Activated T-helper 1 cell treated with anti-CD3 and anti-CD28 coated beads, Interleukin-12 subunit alpha, Interleukin-12 subunit beta, Interleukin-2, Interleukin-4 antibody, amounts not matched to agents 30 ng/mL and 10 ng/mL and 1 ng/mL, durations not matched to agents 14 hours and 24 hours and 36 hours (primary cell): ENCODE measurements at places on chromosomes 12 and 14. TPM values are rescaled to one million over a fixed set of nuclear protein-coding genes. Genes with fewer than 3 reads are reported as not detected.
A peak's percentile ranks its signal among the peaks of the same experiment; 100 is the strongest.

DNA sequence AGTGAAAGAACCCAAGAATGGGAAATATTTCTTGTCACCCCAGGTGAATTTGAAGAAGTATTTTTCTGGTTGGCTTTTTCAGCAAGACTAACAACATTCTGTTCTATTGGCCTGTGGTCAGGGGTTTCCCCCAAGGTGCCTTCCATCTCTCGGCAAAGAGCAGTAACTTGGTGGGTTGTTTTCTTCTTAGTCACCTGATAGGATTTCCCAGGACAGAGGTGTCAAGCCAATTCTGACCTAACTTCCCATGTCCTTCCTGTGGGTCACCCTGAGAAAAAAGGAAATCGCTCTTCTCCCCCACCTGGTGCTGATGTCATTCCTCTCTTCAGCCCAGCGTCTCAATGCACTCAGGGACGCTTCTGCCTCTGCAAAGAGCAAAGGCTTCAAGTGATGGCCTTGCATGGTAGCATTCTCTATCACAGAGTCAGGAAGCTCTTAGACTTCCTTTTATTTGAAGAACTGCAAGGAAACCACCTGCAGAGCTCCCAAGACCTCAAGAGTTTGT lies 16.1 kb upstream of the IFNG start:
- H3K4me1 ChIP-seq = peaks cover 81% of the 10 kb centered on the region
- peak overlapping the region; percentile 85 for H3K27ac ChIP-seq
- H3K27me3 ChIP-seq = no peaks in the 10 kb centered on the region
- peak; percentile 81 for DNase-seq
- peak overlapping the region; percentile 32 for H3K4me3 ChIP-seq
- H3K36me3 ChIP-seq = peaks cover 3% of the 10 kb centered on the region

DNA sequence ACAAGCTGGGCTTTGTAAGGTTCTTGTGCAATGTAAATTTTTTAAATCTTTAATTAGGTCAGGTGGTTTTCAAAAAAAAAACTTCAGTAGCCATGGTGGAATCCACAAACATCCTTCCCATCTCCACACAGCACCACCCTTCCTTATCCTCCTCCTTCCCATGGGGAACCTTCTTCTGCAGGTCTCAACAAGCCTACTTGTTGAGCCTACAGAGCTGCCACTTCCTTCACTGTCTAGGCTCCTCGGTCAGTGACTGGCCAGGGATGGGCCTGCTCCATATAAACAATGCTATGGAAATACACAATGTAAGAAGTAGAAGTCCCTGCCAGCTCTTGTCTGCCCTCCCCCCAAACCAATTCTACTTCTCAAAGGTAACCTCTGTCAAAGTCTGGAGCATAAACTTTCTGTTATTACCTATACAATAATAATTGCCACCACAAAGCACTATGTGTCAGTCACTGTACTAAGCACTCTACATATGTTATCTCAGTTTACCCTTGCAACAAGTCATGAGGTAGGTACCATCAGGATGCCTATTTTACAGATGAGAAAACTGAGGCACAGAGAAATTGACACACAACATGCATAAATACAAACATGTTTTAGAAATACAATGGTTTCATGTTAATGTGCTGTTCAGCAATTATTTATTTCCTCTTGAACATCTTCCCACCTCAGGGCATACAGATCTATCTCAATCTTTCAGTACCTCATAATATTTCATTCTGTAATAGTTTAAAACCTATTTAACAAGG lies 17.4 kb downstream of the LIMA1 start:
- no peaks in the 10 kb centered on the region for H3K36me3 ChIP-seq
- no peak for DNase-seq
- H3K27ac ChIP-seq = no peak overlapping the region
- H3K4me3 ChIP-seq = no peak overlapping the region
- H3K4me1 ChIP-seq = no peaks in the 10 kb centered on the region

DNA sequence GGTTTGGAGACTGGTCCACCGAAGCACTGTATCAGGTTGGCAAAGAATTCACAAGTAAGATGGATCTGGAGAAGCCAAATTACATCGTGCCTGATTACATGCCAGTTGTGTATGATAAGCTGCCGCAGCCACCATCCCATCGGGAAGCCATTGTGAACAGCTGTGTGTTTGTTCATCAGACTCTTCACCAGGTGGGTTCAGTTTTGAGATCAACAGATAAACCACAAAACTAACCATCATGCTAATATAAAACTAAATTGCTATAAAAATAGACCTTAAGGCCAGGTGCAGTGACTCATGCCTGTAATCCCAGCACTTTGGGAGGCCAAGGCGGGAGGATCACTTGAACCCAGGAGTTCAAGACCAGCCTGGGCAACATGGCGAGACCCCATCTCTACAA lies 58.9 kb downstream of the HSP90AA1 start:
- DNase-seq = no peak
- H3K4me1 ChIP-seq = peaks cover 10% of the 10 kb centered on the region
- H3K27me3 ChIP-seq = no peaks in the 10 kb centered on the region
- no peak overlapping the region for H3K27ac ChIP-seq
- no peak overlapping the region for H3K4me3 ChIP-seq
- H3K36me3 ChIP-seq = peaks cover 44% of the 10 kb centered on the region

DNA sequence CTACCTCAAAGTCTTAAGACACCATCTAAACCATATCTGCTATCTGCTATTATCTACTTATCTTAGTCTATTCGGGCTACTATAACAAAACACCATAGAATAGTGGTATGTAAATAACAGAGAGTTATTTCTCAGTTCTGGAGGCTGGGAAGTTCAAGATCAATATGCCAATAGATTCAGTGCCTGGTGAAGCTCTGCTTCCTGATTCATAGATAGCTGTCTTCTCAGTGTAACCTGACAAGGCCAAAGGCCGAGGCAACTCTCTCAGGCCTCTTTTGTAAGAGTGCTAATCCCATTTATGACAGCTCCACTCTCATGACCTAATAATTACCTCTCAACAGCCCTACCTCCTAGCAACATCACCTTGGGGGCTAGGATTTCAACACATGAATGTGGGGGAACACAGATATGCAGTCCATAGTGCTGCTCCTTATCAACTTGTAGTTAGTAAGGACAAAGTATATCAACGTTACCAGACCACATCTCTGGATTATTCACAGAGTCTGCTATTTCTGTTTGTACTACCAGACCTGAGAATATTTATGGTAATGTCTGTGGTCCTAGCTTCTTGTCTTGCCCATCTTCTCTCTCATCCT lies 297.8 kb downstream of the FOXG1 start:
- H3K4me3 ChIP-seq = no peak overlapping the region
- no peaks in the 10 kb centered on the region for H3K36me3 ChIP-seq
- no peak overlapping the region for H3K27ac ChIP-seq
- no peak for DNase-seq

- H3K27ac ChIP-seq = no peak overlapping the region
- H3K27me3 ChIP-seq = no peaks in the 10 kb centered on the region
These were observed 2.0 kb downstream of the SCFD1 start for GRCh38 chr14:30624132-30624423.

GRCh38 chr12:50401500-50402081 lies 906 bp downstream of the LARP4 start:
- DNase-seq = no peak
- peak overlapping the region; percentile 97 for H3K4me3 ChIP-seq
- H3K27me3 ChIP-seq = peaks cover 3% of the 10 kb centered on the region
- peak overlapping the region; percentile 90 for H3K27ac ChIP-seq
- H3K36me3 ChIP-seq = peaks cover 15% of the 10 kb centered on the region

DNA sequence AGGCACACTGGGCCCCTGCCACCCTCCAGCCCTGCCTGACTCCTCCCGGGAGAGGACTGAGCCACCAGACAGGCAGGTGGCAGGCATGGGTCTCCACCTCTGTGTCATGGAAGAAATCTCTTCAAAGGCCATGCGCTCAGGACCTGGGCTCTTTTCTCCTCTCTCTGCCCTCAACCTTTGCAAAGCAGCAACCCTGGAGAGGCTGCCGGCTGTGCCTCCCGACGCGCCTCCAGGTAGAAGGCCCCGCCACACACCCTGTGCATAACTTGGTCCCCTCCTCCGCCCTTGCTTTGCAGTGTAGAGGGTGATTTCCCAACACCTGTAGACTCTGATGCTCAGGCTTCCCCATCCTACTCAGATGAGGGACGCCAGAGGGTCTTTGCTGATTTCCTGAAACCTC lies 28.2 kb upstream of the TMEM179 start:
- peaks cover 6% of the 10 kb centered on the region for H3K27me3 ChIP-seq
- no peaks in the 10 kb centered on the region for H3K4me1 ChIP-seq
- no peaks in the 10 kb centered on the region for H3K36me3 ChIP-seq
- H3K27ac ChIP-seq = no peak overlapping the region
- no peak for DNase-seq

Gene C14orf132
- 0.20 and 0.21 TPM in 2 replicates for total RNA-seq

DNA sequence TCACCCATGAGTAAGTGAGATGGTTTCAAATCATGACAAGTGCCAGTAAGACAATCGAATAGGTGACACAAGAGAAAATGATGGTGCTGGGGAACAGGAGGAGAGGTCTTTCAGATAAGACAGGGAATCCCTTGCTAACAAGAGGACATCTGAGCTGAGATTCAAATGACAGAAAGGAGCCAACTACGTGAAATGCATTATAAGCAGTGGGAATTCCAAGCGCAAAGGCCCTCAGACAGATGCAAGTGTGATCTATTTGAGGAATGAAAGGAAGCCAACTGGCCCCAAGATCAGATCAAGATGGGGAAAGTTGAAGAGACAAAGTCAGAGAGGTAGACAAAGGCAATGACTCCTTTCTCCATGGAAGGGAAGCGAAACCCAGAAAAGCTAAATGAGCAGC lies 4.7 kb downstream of the KCNK10 start:
- H3K27ac ChIP-seq = no peak overlapping the region
- H3K4me3 ChIP-seq = no peak overlapping the region
- DNase-seq = no peak
- H3K36me3 ChIP-seq = no peaks in the 10 kb centered on the region
- peaks cover 1% of the 10 kb centered on the region for H3K27me3 ChIP-seq

- no peaks in the 10 kb centered on the region for H3K4me1 ChIP-seq
- no peaks in the 10 kb centered on the region for H3K27me3 ChIP-seq
- no peak overlapping the region for H3K27ac ChIP-seq
- no peak for DNase-seq
- H3K4me3 ChIP-seq = no peak overlapping the region
These were observed 994.4 kb upstream of the SEL1L start for GRCh38 chr14:82528016-82528415.

Gene NANOG
- not detected in 2 replicates for total RNA-seq

DNA sequence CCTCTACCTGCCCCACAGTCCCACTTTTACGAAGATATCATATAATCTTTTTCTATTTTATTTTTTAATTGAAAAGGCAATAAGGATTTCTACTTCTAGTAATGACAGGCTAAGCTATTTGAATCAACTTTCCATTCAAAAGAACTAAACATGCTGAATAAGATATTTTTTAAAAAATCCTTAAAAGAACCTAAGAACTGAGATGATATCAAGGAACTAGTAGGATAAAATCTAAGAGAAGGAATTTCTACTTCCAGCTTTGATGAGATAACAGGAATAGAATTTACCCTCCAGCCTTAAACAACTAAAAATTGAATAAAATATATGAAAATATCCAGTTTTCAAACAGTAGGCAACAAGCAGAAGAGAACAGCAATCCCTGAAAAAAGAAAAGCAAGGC lies 69.0 kb downstream of the TMEM116 start:
- DNase-seq = no peak
- no peak overlapping the region for H3K4me3 ChIP-seq
- H3K27ac ChIP-seq = no peak overlapping the region
- H3K36me3 ChIP-seq = no peaks in the 10 kb centered on the region
- peaks cover 28% of the 10 kb centered on the region for H3K4me1 ChIP-seq

- peaks cover 12% of the 10 kb centered on the region for H3K27me3 ChIP-seq
- H3K4me1 ChIP-seq = peaks cover 19% of the 10 kb centered on the region
- H3K27ac ChIP-seq = no peak overlapping the region
- no peaks in the 10 kb centered on the region for H3K36me3 ChIP-seq
- DNase-seq = no peak
These were observed 155.8 kb upstream of the FKBP4 start for GRCh38 chr12:2639020-2639298.

DNA sequence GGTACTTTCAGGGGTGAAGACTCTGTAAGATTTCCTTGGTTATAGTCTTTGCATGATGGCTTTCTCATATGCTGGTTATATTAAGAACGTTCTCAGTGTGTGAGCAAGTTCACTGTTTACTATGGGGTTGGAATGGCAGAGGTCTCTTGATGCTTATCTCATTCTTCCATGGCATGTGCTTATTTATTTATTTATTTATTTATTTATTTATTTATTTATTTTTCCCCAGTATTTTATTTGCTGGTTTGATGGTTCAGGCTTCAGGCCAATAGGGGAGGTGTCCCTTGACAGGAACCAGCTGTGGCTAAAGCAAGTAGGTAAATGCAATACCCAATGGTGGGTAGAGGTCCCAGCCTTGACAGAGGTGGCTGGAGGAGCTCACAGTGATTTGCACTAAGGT lies 161.3 kb upstream of the GARIN6 start:
- no peaks in the 10 kb centered on the region for H3K4me1 ChIP-seq
- DNase-seq = no peak
- H3K4me3 ChIP-seq = no peak overlapping the region
- H3K27me3 ChIP-seq = no peaks in the 10 kb centered on the region

Gene ABCC9
- not detected in 2 replicates for total RNA-seq

DNA sequence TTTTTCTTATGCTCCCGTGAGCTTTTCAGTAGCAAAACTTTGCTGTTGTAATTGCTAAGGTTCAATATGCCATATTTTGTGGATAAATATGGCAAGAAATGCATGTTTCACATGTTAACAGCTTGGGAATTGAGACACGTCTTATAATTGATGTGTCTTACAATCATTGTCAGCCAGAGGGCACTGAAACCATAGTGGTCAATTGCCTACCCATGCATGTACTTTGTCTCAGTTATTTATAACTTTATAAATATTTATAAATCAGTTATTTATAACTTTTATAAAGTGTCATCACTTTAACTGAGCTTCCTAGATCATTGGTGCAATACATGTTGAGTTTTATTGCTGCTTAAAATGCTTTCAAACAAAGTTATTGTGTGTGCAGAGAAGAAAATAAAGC lies 82.0 kb downstream of the CATSPERB start:
- no peak for DNase-seq
- H3K27me3 ChIP-seq = peaks cover 4% of the 10 kb centered on the region
- no peak overlapping the region for H3K4me3 ChIP-seq
- peaks cover 5% of the 10 kb centered on the region for H3K4me1 ChIP-seq
- no peak overlapping the region for H3K27ac ChIP-seq

Gene FOXM1
- 72.6 and 75.9 TPM in 2 replicates for total RNA-seq
